Jurkat, Clone E6-1 (cell line): ENCODE measurements at places on chromosomes 1 and 21.

- DNase-seq = peak; percentile 53
Measured at GRCh38 chr1:239717097-239717917, 330.9 kb downstream of the CHRM3 start.

DNA sequence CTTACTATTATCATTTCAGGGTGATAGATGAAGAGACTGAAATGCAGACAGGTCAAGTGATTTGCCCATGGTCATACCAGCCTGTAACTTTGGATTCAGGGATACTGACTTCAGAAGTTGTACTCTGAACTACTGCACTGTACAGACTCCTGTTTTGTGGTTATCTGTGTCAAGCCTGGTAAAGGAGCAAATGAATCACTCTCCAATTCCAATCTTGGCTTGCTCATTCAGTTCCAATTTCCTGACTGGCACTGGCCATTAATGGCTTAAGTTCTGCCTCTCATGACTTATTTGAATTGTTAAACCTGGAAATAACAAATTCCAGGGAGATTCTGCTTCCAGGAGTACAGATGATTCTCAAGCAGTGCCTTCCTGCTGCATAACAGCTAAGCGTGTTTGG lies 45.4 kb upstream of the PLD5 start:
- no peak for DNase-seq

DNA sequence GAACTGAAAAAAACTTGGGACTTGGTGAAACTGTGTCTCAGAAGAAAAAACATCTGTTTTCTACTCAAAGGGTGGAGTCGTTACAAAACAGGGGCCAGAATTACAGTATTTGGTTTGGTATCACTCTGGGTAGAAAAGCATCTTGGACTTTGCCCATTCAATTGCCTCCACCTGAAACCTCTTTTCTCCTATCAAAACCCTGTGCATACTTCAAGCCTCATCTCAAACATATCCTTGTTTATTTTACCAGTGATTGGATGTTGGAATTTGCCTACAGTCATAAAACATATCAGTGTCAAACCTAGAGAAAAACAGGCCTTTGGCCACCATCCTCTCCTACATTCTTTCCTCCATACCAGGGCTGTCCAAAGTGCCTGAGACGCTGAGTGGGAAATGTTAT lies 281.5 kb downstream of the PLPP3 start:
- DNase-seq = no peak

GRCh38 chr1:203045336-203045735 lies 19.0 kb downstream of the PPFIA4 start:
- no peak for DNase-seq

DNA sequence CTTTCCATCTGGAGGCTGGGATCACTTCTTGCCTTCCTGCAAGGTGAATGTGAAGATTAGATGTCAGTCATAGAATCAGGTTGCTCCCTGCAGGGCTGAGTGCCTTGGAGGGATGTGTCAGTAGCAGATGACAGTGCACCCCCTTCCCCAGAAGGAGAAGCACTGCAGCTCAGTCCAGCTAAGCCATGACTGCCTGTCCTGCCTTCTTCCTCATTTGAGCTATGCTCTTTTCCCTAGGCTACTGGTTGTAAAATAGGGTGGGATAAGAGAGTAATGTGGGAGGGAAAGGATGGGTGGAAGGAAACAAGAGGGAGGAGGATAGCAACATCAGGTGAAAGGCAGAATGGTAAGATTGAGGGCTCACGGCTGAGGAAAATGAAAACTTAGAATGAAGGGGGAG lies 11.1 kb upstream of the FABP3 start:
- DNase-seq = no peak

DNA sequence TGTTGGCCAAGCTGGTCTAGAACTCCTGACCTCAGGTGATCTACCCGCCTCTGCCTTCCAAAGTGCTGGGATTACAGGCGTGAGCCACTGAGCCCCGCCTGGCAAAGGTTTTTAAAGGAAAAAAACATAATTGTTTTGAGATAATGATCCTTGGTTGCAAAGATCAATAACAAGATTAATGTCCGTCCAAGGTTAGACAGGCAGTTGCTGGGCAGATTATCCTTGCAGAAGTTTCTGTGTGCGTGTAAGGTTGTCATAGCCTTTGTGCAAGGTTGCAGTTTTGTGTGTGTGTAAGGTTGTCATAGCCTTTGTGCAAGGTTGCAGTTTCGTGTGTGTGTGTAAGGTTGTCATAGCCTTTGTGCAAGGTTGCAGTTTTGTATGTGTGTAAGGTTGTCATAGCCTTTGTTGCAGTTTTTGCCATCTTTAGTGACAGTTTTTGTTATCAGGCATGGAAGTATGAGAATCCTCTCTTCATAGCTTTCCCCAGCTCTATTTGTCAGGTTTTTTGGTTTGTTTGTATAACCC lies 3.6 kb downstream of the YBEY start:
- no peak for DNase-seq

DNA sequence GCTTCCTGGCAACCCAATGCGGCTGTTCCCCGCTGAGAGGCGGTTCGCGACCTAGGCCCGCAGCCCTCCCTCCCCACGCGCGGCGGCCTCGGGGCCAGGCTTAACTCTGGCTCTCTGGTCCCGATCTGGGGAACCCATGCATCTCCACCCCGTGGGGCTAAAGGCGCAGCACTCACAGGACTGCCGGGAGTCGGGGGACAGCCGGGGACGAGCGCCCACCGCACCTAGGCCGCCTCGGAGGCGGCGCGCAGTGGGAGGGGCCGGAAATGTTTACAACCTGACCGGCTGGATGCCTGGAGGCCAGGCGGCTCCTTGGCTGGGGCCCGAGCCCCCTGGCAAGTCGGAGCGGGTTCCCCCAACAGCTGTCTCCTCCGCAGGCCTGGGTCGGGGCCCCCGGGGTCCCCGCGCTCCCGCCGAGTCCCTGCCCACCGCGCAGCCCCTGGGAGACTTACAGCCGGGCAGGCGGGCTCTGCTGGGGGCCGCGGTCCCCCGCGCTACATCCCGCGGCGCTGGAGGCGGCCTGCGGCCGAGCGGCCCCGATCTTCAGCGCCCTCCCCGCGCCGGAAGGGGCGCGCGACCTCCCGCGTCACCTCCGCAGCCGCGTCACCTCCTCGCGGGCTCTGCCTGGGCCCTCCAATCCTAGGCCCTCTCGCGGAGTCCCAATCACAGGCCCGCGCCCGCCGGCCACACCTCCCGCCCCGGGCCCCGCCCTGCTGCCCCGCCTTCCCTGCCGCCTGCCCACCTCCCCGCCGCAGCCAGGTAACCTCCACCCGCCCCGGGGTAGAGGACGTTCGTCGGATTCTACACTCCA lies at the start of gene ADIPOR1:
TSS of gene ADIPOR1 (minus strand) at position 580 of the 811 bp plus-strand sequence. CDS start 7,242 bp downstream, outside the sequence.
- DNase-seq = peak; percentile 77

DNA sequence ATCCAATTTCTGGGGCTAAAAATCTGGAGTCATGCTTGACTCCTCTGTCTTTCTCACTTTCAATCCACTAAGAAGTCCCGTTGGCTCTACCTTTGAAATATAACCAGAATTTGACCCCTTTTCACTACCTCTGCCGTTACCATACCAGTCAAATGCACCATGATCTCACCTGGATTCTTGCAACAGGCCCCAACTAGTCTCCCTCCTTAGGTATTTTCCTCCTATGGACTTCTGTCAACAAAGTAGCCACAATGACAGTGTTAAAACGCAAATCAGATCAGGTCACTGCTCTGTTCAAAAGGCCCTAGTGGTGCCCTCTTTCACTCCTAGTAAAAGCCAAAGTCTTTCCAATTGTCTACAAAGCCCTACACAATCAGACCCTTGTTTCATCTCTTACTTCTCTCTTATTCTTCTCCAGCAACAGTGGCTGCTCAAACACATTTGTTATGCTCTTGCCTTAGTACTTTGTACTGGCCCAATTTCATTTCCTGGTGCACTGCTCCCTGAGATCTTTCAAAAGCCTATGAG lies 35.7 kb upstream of the AGL start:
- DNase-seq = no peak

DNA sequence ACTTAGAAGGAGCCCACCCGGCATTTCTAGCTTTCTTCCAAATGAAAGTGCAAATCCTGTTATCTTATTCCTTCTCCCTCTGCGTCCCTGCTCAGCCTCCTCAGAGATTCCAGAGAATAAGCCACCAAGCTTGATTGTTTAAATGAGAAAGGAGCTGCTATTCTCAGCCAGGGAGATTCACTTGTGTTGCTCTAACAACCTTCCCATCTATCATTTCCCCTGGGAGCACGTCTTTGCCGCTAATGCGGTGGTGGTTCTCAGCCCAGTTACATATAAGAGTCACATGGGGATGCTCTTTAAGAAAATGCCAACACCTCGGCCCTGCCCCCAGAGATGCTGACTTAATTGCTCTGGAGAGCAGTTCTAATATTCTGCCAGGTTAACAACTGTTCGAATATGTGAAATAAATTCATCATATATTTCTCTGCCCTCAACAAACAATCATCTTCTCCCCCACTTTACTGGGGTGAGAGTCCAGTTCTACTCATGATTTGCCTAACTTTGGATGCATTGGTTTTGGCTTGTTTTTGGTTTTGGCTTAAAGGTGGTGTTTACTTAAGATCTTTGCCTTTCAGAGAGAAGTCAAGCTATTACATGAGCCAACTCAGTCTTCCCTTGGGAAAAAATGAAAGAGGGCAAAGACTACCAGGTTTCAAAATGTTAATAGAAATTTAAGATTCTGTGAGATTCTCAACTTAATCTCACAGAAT lies 213.9 kb downstream of the SEC16B start:
- no peak for DNase-seq

- DNase-seq = no peak
Measured at GRCh38 chr1:166152978-166153377, 13.8 kb downstream of the FAM78B start.

DNA sequence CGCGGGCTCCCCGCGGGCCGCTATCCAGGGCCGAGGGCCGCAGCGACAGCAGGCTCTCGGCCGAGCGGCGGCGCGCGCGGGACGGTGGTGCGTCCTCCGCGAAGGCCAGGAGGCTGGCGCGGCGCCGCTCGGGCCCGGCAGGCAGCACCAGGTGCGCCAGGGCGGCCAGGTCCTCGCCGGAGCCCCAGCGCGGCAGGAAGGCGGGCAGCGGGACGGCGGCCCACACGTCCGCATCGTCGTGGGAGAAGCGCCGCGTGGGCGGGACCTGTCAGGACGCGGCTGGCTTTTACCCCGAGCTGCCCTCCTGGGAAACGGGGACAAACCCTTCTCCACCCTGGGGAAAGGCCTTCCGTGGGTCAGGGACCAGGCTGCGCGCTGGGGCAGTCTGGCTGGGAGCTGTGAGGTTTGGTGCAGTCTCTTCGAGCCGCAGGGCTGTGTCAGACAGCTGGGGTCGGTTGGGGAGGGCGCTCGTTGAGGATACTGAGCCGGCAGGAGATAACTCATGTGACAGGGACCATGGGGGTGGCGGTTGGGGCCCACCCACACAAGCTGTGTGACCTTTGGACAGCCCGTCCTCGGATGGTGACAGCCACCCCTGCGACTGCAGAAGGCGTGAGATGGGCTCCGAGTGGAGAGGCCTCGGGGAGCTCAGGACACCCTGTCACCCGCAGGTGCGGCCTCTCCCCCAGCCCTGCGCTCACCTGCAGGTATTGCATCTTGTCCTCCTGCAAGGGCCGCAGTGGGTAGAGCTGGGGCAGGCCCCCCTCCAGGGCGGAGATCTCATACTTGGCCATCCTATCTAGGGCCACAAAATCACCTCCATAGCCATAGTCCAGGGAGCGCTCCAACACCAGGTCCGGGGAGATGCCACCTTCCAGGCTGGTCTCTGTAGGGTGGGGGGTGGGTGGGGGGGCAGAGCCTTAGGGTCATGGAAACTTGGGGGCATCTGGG lies 6.0 kb downstream of the HES3 start:
- no peak for DNase-seq

DNA sequence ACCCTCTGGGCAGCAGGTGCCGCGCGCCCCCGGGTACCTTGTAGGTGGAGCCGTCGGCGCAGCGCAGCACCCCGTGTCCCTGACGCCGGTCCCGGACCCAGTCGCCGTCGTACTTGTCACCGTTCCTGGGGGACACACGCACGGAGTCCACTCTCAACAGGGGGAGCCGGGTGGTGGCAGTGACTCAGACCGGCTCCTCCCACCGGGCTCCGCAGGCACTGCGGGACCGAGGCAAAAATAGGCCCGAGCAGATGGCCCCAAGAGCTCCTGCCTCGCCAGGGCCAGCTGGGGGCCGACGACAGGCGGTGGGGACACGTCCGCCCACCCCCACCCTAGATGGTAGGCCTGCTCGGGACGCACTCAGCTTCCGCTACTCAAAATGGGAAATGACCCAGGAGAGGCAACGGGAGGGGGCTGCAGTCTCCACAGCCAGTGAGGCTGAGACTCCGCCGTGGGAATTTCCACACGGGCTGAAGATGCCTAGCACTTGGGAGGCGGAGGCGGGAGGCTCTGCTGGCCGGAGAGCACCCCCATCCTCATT lies 6.3 kb downstream of the MORN1 start:
- DNase-seq = no peak

DNA sequence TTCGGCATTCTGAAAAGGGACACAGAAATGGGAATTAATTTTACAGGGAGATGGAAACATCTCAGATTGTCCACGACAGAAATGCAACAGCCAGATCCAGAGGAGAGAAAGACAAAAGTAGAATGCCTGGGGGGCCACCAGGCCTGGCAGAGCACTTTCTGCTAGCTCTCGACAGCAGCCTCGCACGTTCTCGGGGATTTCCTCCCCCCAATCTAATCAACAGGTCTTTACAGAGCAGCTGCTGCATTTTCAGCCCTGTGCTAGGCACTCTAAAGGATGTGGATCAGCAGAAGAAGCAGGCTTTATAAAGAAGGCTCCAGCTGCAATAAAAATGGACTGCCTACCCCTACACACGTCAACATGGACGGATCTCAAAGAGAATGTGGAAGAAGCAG lies 10.6 kb downstream of the CSRP1 start:
- DNase-seq = no peak

GRCh38 chr1:54405898-54406293 lies 298 bp downstream of the SSBP3 start:
- DNase-seq = no peak

- no peak for DNase-seq
Measured at GRCh38 chr1:15570861-15571260, 14.0 kb downstream of the AGMAT start.

GRCh38 chr1:110714374-110714995 lies 39.7 kb upstream of the KCNA3 start:
- DNase-seq = no peak

DNA sequence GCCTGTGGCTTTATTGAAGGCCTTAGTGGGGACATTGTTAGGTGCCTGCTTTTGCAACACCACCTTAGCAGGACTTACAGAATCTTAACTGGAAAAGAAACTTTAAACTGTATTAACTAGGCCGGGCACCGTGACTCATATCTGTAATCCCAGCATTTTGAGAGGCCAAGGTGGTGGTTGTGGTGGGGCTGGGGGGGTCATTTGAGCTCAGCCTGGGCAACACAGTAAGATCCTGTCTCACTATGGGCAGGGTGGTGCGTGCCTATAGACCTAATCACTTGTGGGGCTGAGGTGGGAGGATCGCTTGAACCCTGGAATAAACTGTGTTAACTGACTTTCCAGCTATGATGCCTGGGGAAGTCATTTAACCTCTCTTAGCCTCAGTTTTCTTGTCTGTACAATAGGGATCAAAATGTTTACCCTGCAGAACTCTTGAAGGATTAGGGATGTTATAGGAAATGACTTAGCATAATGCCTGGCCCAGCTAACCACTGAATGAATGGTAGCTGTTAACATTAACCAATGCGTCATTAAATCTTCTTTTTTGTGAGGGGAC lies 39.5 kb downstream of the IER5 start:
- no peak for DNase-seq
